ENCODE measurements at places on chromosomes 13 and 19. TPM values are rescaled to one million over a fixed set of nuclear protein-coding genes. Genes with fewer than 3 reads are reported as not detected.

DNA sequence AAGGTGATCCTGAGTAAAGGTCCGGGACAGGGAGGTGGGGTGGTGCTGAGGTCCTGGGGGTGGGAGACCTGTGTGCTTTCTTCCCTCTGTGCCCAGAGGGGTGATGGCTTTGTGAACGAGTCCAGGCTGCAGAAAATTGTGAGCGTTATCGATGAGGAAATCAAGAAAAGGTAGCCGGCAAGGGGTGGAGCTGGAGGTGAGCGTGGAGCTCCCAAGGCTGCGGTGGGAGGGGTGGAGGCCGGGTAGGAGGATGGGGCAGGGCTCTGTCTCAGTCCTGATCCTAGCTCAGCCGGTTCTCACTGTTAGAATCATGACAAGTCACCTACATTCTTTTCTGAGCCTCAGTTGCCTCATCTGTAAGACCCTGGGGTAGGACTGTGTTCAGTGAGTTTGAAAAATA lies 4.0 kb downstream of the SELENOV start:
- no peak for DNase-seq

- no peak for DNase-seq
Measured at GRCh38 chr13:44311011-44311780, 62.4 kb upstream of the SERP2 start.

- DNase-seq = no peak
Measured at GRCh38 chr19:13119627-13120026, 1.6 kb downstream of the NACC1 start.

The TNFSF9 gene
- 1.00 TPM for total RNA-seq

DNA sequence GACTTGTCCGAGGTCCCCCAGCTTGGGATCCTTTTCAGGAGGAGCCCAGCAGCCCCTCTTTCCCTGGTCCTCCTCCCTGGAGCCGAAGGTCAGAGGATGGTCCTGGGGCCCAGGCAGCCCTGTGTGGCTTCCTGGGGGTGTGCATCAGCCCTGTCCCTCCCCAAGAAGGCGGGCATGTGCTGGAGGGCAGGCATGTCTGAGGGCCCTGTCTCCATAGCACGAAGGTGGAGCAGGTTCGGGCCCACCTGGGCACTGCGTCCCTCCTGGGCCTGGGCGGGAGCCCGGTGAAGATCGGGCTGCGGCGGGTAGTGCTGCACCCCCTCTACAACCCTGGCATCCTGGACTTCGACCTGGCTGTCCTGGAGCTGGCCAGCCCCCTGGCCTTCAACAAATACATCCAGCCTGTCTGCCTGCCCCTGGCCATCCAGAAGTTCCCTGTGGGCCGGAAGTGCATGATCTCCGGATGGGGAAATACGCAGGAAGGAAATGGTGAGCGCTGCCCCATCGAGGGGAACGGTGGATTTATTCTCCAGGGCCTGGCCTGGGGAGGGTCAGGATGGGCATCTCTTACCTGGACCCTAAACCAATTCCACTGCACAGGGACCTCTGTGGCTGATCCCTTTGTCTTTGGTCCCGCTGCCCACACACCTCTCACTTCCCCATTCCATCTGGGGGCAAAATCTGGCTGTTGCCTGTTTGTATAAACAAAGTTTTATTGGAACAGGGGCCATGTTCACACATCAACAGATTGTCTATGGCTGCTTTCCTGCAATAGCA lies 10.9 kb downstream of the TIMM13 start:
- DNase-seq = no peak

- DNase-seq = no peak
Measured at GRCh38 chr19:16611121-16611520, 16.9 kb downstream of the MED26 start.

DNA sequence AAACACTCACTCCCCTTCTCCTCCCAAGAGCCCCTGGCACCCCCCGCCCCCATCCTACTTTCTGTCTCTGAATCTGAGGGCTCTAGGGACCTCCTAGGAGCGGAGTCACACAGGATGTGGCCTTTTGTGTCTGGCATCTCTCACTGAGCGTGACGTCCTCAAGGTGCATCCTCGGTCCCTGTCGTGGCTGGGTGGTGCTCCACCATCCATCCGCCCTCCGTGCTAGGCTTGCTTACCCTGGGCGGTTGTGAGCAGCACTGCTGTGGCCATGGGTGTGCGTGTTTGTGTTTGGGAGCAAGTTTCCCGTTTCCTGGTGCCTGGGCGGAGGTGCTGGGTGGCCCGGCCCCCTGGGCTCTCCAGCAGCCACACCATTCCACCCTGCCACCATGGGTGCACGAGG lies 12.2 kb downstream of the PLEKHJ1 start:
- DNase-seq = no peak

The SNRNP70 gene
- total RNA-seq = 168 TPM

The PSG3 gene
- total RNA-seq = not detected

The ZNF547 gene
- total RNA-seq = 4.2 TPM

The SHISA2 gene
- total RNA-seq = 13.2 TPM

- no peak for DNase-seq
Measured at GRCh38 chr19:29943615-29944014, 1.6 kb downstream of the URI1 start.

All from lung (tissue), 17 donors.